ENCODE measurements at places on chromosomes 1 and 21.

- no peak for DNase-seq
Measured at GRCh38 chr1:111735858-111736544, 3.2 kb downstream of the INKA2 start.

DNA sequence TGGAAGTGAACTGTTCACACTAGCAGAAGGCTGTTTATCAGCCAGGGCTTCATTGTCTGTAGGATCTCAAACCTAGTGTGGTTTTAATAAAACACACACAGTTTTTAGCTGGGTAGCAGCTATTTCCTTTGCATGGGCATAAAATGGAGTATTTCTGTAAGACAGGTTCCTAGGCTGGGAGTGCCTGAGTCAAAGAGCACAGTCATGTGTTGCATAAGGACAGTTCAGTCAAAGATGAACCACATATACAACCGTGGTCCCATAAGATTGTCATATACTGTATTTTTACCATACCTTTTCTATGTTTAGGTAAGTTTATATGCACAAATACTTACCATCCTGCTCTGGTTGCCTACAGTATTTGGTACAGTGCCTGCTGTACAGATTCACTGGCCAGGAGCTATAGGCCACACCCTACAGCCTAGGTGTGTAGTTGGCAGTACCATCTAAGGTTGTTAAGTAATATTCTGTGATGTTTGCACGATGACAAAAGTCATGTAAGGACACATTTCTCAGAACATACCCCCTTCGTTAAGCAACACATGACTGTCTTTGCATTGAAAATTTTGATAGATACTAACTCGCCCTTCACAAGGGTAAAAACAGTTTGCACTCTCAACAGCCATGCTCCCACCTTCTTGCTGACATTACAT lies 17.2 kb downstream of the LGALS8 start:
- DNase-seq = no peak

DNA sequence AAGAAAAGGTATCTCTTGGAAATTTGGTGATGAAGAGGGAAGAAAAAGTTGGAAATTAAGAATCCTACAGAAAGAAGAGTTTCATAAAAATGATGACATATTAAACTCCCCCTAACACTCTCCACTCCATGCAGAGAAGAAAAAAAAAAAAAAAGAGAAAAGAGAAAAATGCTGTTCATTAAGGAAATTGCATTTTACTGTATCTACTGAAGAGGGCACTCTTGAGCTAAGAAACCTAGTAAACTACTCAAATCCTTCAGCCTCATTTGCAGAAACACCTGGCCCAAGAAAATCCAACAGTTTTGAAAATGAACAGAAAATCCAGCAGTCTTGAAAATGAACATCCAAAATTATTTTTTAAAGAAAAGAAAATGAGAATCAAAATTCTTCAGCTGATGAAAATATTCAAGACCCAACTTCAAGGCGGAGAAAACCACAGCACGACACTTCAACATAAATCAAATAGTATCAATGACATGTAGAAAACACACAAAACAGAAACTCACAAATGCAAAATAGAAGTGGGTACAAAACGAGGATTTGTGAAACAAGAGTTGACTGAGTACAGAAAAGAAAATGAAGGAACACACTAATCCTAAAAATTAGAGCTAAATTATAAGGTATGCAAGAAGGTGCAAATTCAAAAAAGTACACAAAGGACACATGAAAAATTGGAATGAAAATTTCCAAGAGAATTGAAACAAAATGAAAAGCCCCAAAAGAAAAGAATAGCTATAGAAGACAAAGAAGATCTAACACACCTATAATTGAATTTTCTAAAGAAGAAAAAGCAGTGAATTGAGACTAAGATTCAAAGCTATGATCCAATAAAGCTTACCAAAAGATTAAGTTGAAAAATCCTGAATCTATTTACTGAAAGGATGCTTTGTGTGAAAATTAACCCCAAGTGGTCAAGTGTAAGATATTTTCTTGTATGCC lies 73.2 kb upstream of the DNAJC6 start:
- peak; percentile 64 for DNase-seq

DNA sequence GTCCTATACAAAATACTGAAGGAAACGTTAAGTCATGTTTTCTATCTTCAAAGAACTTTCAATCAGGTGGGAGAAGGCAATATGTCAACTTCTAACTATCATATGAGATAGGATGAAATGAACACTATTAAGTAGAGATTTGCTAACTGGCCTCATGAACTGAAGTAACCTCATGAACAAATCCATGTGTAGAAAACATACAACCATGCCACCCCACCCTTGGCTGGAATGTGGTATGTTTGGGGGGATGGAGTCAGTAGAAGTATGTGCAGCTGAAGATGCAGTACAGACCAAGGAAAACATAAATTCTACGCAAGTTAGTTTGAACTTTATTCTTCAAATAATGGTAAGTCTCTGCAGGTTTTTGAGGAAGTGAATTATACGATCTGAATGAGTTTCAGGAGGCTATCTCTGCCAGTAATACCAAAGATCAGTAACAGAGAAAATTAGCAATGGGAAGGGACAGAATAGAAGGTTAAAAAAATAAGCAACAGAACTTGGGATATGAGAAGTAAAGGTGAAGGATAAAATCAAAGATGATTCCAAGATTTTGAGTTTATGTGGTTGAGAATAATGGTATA lies 4.5 kb downstream of the TRMT1L start:
- no peak for DNase-seq

- peak; percentile 64 for DNase-seq
Measured at GRCh38 chr1:207335695-207336363, 14.4 kb downstream of the CD55 start.

DNA sequence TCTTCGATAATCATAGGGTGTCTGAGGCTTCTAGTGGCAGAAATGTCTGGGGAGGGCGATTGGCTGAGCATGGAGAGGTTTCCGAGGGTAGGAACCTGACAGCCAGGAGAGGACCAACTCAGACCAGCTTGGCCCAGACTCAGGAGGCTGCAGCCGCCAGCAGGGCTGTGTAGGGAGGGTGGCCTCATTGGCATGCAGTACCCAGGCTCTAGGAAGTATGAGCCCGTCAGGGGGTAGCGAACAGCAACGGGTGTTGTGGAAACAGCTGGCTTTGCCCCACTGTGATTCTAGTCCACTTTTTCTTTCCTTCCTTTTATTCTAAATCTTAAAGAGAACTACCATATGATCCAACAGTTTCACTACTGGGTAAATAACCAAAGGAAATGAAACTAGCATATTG lies 103.3 kb downstream of the DIRAS3 start:
- DNase-seq = no peak
